ENCODE measurements at places on chromosomes 7 and 10.

- no peak for DNase-seq
Observed at GRCh38 chr7:16918288-16918895, 36.6 kb upstream of the AGR3 start.

GRCh38 chr10:10865913-10866312 is 151.8 kb upstream of the CELF2 start:
- no peak for DNase-seq

DNA sequence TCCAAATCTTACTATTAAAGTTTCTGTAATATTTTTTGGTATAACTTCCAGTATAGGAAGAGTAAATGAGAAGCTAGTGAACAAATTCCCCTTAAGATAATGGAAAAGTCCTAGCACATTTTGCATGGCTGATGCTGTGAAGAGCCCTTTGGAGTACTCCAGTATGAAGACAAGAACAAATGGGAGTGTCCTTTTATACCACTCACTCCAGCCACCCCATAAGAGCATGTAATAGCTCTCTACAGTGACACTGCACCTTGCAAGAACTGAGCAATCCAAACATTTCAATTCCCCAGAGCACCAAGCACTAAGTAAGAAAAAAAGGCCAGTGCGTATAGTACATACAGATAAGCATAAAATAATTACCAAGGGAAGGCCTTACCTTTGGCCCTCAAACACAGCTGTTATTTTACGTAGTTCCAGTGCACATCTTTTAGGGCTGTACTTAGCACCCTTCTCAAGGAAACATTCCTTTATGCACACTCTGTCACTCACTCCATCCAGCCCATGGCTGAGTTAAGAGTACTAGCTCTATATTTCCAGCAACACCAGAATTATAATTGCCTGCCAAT is 135.4 kb downstream of the ST7 start:
- DNase-seq, result no peak

GRCh38 chr7:76267107-76267893 is 35.2 kb upstream of the HSPB1 start:
- no peak for DNase-seq

DNA sequence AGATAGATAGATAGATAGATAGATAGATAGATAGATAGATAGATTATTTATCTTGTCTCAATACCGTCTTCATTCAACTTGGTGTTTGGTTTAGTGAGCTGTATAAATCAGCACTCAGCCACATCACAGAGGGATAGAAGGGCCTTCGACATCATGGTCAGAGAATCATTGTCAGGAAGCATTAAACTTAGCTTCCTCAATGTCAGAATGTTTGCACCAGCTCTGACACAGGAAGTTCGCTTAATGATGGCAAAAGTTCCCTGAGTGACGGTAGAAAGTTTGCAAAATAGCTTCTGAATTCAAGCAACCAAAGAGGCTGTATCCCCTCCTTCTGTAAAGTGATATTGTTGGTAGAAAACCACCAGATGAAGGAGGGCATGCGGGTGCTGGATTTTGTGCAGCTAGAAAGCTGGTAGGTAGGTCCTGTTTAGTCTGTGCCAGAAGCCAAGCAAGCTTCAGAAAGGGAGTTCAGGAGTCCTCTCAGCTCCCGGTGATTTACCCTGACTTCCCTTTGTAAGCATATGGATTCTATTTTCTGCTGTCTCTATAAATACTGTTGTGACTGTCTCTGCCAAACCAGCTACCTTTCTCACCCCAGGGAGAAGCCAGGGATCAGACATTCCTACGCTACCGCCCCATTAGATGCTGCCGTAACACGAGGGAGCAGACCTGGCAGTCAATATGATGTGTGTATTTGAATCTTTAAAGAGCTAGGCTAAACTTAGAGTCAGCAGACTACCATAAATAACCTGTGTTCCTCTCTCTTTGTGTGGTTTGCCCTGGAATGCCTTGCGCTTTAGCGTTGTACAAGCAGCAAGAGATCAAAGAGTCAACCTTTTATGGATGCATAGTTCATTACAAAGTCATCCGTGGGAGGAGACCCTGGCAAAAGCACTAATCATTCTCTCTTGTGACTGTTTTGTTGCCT is 200.5 kb upstream of the KIAA1217 start:
- no peak for DNase-seq

- DNase-seq, result no peak
Observed at GRCh38 chr7:122261442-122261841, 43.1 kb downstream of the FEZF1 start.

GRCh38 chr10:123769647-123770046 is 103.5 kb downstream of the GPR26 start:
- DNase-seq, result no peak

- DNase-seq, result no peak
Observed at GRCh38 chr7:113320419-113320818, 202.1 kb upstream of the SMIM30 start.

GRCh38 chr10:72058989-72059842 is 29.1 kb downstream of the SPOCK2 start:
- no peak for DNase-seq

DNA sequence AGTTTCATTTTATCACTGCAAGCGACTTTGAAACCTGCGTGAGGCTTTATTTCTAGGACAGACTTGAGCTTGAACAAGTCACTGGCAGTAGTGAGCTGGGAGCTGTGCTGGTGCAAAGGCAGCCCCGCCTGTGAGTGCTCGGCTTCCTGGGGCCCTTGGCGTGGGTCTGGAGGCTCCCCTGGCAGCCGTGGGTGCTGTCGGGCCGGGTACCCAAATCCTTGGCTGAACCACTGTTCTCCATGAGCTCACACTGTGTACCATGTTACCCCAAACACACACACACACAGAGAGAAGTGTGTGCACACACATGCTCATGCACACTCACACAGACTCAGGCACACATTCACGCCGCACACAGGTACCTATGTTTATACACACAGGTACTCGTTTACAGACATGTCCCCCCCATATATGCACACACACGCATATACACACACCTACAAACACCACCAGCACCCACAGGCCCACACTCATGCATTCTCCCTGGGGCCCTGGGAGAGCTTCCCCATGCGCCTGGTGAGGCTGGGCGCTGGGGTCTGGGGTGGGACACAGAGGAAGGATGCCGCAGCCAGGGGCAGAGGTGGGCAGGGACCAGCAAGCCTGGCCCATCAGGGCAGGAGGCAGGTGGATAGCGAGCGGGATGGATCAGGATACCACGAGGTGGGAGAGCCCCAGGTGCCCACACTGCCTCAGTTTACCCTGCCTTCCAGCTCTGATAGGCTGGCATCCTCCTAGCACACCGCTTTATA is 158.8 kb downstream of the ADARB2 start:
- no peak for DNase-seq

GRCh38 chr10:129971381-129972144 is 7.5 kb upstream of the EBF3 start:
- no peak for DNase-seq

DNA sequence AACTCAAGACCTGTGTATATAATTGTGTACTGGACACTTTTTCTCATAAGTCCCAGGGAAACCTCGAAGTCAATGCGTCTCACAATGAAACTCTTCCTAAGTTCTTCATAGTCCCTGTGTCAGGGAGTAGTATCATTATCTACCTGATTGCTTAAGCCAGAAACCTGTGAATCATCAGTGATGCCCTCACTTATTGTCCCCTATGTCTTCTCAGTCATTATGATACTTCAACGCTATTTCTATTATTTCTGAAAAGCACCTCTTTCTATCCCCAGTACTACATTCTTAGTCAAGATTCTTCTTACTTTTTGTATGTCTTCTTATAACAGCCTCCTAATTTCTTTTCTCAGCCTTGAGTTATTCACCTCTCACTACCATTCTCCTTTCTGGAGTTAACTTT is 94.3 kb downstream of the OTUD1 start:
- DNase-seq, result no peak

- DNase-seq, result no peak
Observed at GRCh38 chr7:116561697-116562483, 37.1 kb downstream of the CAV1 start.

DNA sequence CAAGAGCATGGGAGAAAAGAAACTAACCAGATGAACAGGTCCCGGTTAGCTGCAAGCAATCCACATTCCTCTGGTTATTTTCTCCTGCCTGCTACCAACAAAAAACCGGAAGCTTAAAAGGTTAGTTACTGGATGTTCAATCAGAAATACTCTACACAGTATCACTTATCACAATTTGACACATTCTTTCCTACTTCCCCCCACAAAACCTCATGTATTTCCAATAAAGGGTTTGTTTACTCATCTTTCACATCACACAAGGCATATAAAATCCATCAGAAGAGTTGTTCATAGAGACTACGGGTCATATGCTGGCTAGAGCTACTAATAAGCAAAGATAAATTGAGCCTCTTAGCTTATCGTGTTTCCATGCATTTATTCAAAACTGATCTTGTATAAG is 4.8 kb downstream of the SLC25A28 start:
- no peak for DNase-seq

- no peak for DNase-seq
Observed at GRCh38 chr7:48708635-48709034, 215.7 kb upstream of the CDC14C start.

DNA sequence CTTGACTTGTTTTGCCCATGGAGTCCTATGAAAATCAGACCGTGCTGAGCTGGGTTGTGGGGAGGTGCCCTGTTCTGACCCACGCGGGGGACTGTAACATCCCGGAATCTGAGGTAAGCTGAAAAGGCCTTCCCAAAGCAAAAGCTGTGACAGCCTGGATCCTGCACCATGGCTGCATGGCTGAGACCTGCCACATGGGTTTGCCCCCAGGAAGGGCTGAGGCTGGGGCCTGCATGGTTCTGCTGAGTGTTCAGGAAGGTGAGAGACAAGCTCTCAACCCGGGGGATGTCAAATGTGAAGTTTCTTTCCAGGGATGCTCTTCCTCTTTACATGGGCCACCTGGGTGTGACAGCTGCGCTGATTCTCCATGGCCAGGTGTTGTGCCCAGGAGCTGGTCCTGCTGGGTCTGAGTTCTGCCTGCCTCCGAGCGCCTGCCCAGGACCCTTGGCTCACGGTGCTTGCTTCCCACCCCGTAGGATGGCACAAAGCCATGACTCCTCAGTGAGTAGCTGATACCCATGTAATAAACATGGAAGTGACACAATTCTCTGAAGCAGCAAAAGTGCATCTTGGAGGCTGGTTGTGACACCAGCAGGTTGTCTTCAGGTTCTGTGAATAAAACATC is 58.3 kb downstream of the VIPR2 start:
- no peak for DNase-seq

DNA sequence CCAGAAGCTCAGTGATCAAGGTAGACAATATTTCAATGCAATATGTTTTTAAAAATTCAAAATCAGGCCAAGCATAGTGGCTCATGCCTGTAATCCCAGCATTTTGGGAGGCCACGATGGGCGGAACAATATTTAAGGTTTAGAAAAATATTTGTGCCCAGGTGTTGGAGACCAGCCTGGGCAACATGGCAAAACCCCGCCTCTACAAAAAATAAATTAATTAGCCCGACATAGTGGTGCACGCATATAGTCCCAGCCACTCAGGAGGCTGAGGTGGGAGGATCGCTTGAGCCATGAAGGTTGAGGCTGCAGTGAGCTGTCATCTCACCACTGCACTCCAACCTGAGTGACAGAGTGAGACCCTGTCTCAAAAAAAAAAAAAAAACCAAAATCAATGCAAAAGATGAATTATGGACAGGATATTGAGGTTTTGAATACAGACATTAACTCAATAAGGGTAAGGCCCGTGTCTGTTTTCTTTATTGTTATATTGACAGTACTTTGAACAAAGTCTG is 913 bp upstream of the IFIT5 start:
- DNase-seq, result no peak

- no peak for DNase-seq
Observed at GRCh38 chr7:17234398-17235031, 63.9 kb upstream of the AHR start.

- no peak for DNase-seq
Observed at GRCh38 chr7:74174606-74175082, 488 bp downstream of the EIF4H start.

GRCh38 chr10:76432016-76433012 is 1000.9 kb downstream of the LRMDA start:
- DNase-seq, result no peak

DNA sequence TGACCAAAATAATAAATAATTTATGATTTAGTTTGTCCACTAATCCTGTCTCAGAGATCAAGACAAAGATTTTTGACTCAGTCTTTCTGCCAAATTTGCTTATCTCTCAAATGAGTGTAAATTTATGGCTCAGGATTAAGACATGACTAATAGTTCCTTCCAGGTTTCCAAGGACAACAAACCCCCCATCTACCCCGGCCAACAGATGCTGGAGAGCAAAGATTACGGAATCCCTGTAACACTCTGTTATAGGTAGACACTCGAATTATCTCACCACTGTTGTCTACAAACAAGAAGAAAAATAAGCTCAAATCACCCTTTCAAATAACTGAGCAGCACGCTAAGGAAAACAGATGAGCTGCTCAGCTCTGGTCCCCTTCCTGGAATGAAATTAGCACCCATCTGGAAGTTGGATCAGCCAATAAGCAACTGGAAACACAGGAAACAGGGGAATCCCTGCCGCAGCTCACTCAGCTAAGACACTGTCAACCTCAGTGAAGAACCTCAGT is 56.8 kb upstream of the SVIL start:
- DNase-seq, result no peak

- no peak for DNase-seq
Observed at GRCh38 chr7:27723085-27723484, 16.9 kb upstream of the TAX1BP1 start.

DNA sequence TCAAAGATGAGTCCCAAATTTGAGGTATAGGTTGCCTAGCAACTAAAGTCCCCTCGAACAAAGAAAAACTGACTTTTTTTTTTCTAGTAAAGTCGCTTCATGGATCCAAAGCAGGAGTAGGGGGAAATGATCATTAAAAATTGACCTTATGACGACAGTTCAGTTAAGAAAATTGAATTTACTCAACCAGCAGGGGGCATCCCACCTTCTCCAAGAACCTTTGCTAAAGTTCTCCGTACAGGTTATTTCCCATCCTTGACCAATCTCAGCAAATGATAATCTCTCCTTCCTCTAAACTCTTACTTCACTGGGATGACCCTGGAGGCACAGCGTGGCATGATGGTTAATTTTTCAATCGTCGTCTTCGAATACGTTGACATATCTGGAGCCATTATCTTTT is 228.3 kb downstream of the CALN1 start:
- DNase-seq, result no peak

Data from NCI-H1105 (cell line).